ENCODE measurements at places on chromosomes 1 and 21. TPM values are rescaled to one million over a fixed set of nuclear protein-coding genes. Genes with fewer than 3 reads are reported as not detected.

The NID1 gene
- 4.1 TPM for total RNA-seq

The MPL gene
- total RNA-seq: 0.31 TPM

The JAM2 gene
- total RNA-seq: not detected

The RHOU gene
- 6.7 TPM for total RNA-seq

The FAM89A gene
- 22.2 TPM for total RNA-seq
